ENCODE measurements at places on chromosomes 1 and 21.
A peak's percentile ranks its signal among the peaks of the same experiment; 100 is the strongest.

DNA sequence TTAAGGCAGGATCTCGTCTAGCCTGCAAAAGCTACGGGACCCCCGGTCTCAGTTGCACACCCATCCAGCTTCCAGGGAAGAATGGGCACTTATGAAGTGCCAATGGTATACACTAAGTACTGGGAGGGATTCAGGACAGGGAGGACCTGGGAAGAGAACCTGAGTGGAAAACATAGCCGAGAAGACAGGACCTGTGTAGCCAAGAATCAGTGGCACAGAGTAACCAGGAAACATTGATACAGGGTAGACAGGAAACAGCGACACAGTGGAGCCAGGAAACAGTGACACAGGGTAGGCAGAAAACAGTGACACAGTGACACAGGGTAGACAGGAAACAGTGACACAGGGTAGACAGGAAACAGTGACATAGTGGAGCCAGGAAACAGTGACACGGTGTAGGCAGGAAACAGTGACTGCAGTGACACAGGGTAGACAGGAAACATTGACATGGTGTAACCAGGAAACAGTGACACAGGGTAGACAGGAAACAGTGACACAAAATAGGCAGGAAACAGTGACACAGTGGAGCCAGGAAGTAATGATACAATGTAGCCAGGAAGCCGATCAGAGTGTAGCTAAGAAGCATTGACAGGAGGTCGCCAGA, 138.0 kb upstream of the ARHGEF16 start:
- H3K4me3 ChIP-seq = no peak overlapping the region
- DNase-seq = no peak
- H3K27ac ChIP-seq = no peak overlapping the region
- no peaks in the 10 kb centered on the region for H3K36me3 ChIP-seq
- H3K4me1 ChIP-seq = peaks cover 71% of the 10 kb centered on the region

- no peaks in the 10 kb centered on the region for H3K36me3 ChIP-seq
- no peaks in the 10 kb centered on the region for H3K27me3 ChIP-seq
- H3K4me3 ChIP-seq = no peak overlapping the region
- peak; percentile 41 for DNase-seq
- peak overlapping the region; percentile 17 for H3K27ac ChIP-seq
These were observed 58.3 kb downstream of the APP start for GRCh38 chr21:26112127-26112742.

DNA sequence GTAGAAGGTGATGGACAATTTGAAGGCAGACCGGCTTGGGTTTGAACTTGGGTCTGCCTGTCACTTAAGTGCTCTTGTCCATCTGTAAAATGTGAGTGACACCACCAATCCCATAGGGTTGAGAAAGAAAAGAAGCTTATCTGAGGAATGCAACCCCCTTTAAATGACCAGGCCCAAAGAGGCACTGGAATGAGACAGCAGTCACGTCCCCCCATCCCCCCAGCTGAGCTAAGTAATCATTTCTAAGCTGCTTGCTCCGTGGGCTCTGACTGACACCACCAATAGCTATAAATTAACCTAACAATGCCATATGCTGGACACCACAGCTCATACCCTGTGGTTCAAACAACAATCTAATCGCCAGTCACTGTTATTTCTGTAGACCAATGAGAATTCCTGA, 15.1 kb downstream of the LCA5L start:
- H3K36me3 ChIP-seq = no peaks in the 10 kb centered on the region
- DNase-seq = no peak
- no peak overlapping the region for H3K27ac ChIP-seq
- H3K27me3 ChIP-seq = no peaks in the 10 kb centered on the region

DNA sequence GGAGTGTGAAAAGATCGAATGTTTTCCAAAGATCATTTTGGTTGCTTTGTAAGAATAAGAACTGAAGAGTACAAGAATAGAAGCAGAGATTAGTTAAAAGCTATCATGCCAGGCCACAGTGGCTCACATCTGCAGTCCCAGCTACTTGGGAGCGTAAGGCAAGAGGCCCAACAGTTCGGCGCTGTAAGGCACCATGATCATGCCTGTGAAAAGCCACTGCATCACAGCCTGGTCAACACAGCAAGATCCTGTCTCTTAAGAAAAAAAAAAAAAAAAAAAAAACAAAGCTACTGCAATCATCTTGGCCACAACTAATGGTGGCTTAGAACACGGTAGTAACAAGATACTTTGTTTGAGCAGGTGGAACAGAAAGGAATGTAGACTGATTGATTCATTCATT, 116.2 kb downstream of the EIF4G3 start:
- DNase-seq = no peak
- H3K4me3 ChIP-seq = no peak overlapping the region
- no peaks in the 10 kb centered on the region for H3K4me1 ChIP-seq
- no peak overlapping the region for H3K27ac ChIP-seq
- no peaks in the 10 kb centered on the region for H3K27me3 ChIP-seq
- H3K36me3 ChIP-seq = no peaks in the 10 kb centered on the region

- H3K27ac ChIP-seq = no peak overlapping the region
- no peak for DNase-seq
- no peaks in the 10 kb centered on the region for H3K4me1 ChIP-seq
- no peak overlapping the region for H3K4me3 ChIP-seq
These were observed 92.6 kb upstream of the CASZ1 start for GRCh38 chr1:10888791-10889649.
